Immature natural killer cell (primary cell): ENCODE measurements at places on chromosomes 3 and 15.

- DNase-seq, result no peak
Observed at GRCh38 chr3:21170964-21171363, 580.0 kb downstream of the ZNF385D start.

DNA sequence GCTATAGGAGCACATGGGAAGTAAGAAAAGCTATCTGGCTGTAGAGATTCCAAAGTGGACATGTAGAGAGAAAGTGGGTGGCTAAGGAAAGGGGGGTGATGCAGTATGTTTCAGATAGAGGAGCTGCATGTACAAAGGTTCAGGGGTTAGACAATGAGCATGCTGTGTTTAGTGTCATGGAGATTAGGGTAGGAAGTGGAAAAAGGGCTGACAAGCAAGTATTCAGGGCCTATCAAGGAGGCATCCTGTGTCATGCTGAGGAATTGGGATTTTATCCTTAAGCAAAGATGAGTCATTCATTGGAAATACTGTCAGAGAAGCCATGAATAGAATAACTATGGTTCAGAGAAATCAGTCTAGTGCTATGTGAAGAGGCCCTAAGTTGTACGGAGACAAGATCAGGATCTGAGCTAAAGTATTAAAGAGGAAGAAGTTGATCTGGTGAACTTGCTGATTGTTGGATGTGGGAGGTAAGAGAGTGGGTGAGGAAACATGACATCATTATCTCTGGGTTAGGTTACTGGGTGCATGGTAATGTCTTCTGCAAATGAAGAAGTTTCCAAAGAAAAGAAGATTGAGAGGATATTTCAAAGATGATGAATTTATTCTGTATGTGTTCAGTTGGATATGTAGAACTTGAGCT, 176.7 kb upstream of the GOLIM4 start:
- DNase-seq, result no peak

GRCh38 chr3:67876261-67876660, 221.8 kb upstream of the SUCLG2 start:
- DNase-seq, result no peak

DNA sequence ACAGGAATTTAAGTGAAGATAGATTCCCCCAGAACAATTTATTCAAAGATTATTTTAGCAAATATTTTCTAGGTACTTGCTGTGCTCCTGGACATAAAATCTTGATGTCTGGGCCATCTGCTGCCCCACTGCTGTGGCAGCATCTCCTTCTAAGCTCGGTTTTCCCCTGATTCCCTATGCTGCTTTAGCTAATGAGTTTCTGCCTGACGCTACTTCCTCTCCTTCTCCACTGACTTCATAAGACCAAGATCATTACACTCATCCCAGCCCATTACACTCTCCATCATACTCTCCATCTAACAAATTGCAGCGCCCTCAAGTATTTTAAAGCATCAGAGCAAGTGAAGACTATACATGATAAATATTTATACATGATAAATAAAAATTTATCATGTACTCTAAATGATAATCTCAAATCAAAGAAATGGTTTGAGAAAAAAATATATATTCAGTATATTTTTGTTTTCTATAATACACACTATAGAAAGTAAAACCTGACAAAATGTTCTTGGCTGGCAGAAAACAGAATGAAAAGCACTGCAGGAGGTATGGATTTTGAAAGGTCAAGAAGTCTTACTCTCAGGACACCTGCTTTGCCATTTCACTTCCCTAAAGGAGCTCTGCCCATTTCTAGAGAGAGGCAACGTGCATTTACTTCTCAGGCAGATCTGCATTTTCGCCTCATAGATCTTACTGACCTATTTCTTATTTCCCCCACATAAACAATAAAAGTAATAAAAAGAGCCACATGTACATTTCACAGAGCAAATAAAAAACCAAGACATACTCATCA, 232.0 kb downstream of the KCNMB2 start:
- DNase-seq, result no peak

DNA sequence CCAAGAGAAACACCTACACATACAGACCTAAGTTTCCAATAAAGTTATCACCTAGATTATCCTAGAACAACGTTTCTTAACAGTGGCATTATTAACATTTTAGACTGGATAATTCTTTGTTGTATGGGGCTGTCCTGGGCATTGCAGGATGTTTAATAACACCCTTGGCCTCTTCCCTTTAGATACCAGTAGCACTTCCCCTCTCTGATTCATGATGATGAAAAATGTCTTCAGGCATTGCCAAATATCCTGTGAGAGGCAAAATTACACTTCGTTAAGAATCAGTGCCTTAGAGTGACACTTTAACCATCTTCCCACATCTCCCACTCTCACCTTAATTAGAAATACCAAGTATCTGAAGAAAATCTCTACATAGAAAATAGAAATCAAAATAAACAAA, 352.6 kb downstream of the CGGBP1 start:
- no peak for DNase-seq

- DNase-seq, result no peak
Observed at GRCh38 chr15:99137111-99137546, 32.2 kb downstream of the SYNM start.

- DNase-seq, result no peak
Observed at GRCh38 chr3:79515072-79515471, 252.7 kb downstream of the ROBO1 start.
